ENCODE measurements at places on chromosomes 7 and 10.

GRCh38 chr10:48522011-48522765 lies 82.7 kb downstream of the ARHGAP22 start:
- no peak for DNase-seq

DNA sequence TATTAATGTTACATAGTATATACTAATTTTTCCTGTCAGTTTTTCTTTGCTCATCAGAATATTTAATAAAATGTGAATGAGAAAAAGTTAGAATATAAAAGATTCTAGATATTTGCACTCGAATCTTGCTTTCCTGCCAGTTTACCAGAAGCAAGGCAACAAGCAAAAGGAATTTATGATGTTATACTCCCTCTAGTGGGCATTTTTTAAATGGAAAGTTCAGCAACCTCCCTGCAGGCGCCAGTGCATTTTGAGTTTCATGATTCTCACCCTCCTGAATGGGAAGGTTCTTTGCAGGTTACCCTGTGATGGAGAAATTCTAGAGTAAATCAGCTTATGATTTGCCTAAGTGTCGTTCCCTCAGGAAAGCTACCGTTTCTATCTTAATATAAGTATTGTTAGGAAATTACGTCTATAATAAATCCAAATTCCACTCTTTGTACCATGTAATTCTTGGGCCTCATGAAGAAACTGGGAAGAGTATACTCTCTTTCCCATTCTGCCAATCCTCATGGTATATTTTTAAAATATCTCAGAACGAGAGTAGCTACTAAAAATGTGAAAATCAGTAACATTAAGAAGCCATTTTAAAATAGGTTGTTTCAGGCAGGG lies 350.0 kb downstream of the CRPPA start:
- peak; percentile 59 for DNase-seq

DNA sequence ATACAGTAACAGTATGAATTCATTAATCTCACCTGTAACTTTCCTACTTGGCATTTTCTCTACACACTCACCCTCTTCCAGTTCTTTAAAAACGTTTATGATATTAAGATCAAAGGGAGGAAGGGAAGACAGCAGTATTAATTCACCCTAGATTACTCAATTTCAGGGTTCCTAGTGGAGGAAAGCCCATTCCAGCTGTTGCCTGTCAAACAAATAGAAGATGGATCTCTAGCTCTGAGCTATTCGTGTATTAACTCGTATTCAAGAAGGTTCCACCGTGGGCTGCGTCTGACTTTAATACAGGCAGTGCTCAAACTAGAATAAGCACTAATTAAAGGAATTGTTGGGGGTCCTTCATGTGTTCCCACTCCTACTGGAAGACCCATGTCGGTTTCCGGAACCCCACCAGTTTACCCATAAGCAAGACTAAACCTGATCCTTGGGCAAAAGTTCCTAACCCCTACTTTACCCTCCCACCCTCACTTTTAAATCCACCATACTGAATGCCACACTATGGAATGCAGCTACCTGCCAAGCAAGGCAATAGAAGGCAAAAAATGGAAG lies 2.1 kb downstream of the NANOS1 start:
- DNase-seq = no peak

DNA sequence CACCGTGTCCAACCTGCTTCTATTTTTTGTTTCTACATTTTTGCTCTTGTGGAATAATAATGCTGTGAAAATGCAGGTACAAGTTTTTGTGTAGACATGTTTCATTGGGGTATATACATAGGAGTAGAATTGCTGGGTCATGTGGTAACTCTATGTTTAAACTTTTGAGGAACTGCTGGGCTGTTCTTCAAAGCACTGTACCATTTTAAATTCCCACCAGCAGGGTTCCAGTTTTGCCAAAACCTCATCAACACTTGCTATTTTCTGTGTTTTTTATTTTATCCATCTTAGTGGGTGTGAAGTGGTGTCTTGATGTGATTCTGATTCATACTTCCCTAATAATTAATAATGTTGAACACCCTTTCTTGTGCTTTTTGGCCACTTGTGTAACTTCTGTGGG lies 138.6 kb downstream of the RGS10 start:
- no peak for DNase-seq

DNA sequence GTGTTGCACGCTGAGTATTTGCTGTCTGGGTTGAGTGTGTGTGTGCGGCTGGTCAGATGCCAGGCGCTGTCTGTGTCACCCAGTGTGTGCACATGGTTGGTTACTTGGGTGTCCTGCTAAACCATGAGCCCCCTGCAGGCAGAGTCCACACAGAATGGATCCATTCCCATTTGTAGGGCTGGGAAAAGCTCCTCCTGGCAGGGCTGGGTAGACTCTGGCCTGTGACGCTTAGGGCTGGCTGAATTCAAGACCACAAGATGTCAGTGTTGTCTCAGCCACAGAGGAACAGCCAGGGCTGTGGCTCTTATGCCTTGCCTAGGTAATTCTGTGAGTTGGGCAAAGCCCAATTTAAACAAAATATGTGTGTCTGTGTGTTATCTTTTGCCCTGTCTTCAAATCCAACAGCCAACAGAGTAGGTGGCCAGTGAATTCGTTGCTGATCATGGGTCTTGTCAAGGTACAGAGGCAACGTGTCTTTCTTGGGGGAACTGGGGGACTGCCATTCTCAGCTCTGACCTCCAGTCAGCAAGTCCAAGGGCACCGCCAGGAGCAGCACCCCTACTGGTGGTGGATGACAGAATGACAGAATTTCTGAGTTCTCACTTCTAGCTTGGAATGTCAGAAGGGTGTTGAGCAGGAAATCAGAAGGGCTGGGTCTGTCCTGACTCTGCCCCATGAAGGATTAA lies 285.1 kb downstream of the CCSER2 start:
- peak; percentile 56 for DNase-seq

DNA sequence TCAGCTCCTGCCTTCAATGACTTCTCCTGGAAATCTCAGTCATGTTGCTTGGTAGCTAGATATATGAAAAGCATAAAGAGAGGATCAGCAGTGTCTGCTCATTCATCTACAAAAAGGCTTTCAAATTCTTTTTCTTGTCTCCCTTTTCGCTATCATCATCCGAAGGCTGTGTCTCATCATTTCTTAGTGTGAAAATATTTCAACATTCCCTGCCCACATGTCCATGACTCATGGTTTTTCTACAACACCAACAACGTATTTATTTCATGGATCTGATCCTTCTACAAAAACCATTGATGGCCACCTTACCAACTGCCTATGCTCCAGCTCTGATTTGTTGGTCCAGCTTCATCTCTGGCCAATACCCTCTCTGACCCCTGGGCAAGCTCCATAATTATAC lies 472.5 kb upstream of the GHITM start:
- DNase-seq = no peak

DNA sequence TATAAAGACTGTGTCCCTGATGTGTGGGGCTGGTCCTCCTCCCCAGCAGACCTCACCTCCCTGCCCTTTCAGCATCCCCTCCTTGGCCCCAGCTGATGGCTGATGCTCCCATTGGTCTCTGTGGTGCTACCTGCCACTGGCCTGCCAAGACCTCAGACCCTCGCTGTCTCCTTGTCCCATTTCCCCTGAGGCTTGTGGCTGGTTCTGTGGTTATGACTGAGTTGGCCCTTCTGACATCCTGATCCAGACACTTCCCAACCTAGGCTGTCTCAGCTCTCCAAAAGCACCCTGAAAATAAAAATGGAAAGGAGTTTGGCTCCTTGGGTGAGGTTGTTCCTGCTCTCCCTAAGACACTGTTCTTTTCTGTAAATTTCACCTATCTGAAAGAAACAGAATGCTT lies 214.2 kb downstream of the RPS24 start:
- no peak for DNase-seq

GRCh38 chr10:95742962-95743535 lies 12.9 kb upstream of the ENTPD1 start:
- DNase-seq = no peak

GRCh38 chr10:82551506-82551905 lies 676.5 kb downstream of the NRG3 start:
- DNase-seq = no peak

DNA sequence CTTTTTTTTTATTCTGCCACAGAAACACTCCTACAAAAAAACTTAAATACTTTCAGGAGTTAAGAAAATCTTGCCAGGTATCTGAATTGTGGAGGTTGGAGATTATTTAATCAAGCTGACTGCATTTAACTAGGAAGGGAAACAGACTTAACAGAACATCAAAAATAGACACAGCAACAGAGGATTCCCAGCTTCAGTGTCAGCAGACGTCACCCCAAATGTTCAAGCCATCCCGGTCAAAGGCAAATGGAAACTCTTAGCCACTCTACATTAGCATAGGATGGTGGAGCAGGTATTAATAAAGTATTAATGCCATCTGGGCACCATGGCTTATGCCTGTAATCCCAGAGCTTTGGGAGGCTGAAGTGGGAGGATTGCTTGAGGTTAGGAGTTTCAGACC lies 139.7 kb upstream of the SVIL start:
- DNase-seq = no peak

GRCh38 chr10:47332946-47333345 lies 10.7 kb downstream of the GDF2 start:
- no peak for DNase-seq

GRCh38 chr7:90631502-90631901 lies 35.4 kb downstream of the CDK14 start:
- DNase-seq = no peak

- no peak for DNase-seq
Measured at GRCh38 chr7:15684111-15684800, 2.2 kb downstream of the MEOX2 start.

DNA sequence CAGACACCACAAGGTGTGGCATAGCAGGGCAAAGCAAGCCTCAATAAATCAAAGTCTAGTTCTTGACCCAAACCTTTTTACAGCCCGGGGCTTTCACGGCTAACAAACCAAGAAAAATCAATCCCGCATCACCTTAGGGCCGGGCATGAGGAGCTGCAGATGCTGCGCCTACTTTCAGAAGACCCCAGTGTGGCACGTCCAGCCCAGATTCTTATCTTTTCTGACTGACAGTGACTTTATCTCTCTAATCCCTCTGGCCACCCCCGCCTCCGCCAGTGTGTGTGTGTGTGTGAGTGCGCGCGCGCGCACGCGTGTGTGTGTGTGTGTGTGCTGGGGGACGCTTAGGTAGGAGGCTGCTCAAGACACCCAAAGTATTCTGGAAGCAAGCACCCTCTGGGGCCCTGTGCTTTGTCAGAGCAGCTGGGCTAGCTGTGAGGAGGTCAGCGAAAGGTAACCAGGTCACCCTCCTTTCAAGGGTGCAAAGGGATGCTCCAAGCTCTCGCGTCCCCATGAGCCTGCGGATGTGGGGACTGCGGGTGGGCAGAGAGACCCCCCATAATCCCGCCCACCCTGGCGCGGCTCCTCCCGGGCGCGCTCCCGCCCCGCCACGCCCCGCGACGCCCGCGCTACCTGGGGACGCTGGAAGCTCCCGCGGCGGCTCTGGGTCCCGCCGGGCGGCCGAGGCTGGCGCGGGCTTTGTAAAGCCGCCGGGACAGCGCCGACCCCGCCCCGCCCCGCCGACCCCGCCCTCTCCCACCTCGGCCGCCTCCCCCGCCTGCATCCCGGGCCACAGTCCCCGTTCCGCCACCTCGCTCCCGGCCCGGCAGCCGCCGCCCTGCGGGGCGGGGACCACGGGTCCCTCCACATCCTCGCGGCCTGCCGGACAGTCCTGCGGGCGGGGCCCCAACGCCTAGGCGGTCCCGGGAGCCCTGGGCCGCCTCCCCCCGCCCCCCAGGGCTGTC lies 57.1 kb upstream of the RHOBTB1 start:
- DNase-seq = peak; percentile 65

DNA sequence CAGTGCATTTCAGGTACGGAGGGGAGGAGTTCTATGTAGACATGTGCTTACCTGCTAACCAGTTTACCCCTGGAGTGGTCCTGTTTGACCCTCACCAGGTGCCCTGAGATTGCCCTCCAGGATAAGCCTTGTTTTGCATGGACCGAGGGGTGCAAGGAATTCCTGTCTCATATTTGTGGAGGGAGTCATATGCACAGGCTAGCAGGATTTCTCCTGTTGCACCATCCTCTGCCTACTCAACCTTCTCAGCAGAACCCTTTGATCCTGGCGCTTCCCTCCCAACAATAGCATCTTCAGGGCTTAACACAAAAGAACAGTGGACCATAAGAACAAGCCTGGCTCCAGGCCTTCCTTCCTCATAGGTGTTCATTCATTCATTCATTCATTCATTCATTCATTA lies 7.2 kb downstream of the TRPV6 start:
- no peak for DNase-seq

- DNase-seq = no peak
Measured at GRCh38 chr10:113541549-113541927, 11.3 kb upstream of the HABP2 start.

DNA sequence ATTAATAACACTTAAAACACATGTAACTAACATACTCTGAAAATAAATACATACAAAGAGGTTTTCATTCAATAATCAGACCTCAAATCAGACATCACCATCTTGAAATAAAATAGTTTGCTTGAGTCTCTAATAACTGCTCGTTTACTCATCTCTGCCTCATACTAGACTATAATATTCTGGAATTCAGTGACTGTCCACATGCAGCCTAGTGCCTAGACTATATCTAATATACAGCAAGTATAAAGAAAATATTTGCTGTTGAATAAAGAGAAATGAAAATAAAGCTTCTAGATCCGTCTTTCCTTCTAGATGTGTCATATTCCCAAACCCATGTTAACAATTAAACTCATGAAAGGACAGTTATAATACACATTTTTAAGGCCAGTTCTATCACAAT lies 236.3 kb upstream of the LRRN3 start:
- no peak for DNase-seq

DNA sequence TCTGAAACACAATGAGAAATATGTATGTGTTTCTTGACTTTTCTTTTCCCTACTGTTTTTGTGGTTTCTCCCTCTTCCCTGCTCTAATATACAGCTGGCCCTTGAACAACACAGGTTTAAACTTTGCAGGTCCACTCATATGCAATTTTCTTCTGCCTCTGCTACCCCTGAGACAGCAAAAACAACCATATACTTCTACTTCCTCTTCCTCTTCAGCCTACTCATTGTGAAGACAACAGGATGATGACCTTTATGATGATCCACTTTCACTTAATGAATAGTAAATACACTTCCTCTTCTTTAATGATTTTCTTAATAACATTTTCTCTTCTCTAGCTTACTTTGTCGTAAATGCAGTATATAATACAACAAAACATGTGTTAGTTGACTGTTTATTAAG lies 35.0 kb upstream of the DGKB start:
- DNase-seq = no peak

GRCh38 chr7:91201442-91202113 lies 62.7 kb upstream of the FZD1 start:
- no peak for DNase-seq

GRCh38 chr10:30059209-30060107 lies at the start of gene JCAD:
TSS of gene JCAD (minus strand) at chr10:30059586. CDS start at chr10:30047812, 11,774 bp downstream.
- peak; percentile 90 for DNase-seq

- no peak for DNase-seq
Measured at GRCh38 chr7:1312136-1313070, 79.7 kb downstream of the UNCX start.
